BJ (cell line): ENCODE measurements at places on chromosomes 1 and 21. TPM values are rescaled to one million over a fixed set of nuclear protein-coding genes. Genes with fewer than 3 reads are reported as not detected.

- no peak for DNase-seq
Observed at GRCh38 chr1:78668427-78668826, 18.8 kb downstream of the IFI44 start.

The NID1 gene
- polyA plus RNA-seq, result 116 and 182 TPM in 2 replicates

DNA sequence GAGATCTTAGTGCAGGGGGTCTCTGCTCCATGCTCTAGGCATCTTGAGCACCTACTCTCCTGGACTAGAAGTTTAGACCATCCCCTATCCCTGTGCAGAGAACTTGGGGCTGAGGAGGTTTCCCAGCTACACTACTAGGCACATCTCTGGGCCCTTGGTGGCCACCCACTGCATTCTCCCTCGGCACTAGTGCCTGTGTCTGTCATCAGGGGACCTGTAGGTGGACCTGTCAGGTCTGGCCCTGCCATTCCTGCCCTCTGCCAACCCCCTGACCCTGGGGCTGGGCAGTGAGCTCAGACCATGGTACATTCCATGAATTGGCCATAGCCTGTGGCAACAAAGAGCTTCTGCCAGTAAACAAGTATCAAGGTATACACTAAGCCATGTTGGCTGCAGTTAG is 269.1 kb downstream of the AKT3 start:
- DNase-seq, result no peak

The LRRN2 gene
- not detected in 2 replicates for polyA plus RNA-seq
